ENCODE measurements at places on chromosomes 3 and 15.

DNA sequence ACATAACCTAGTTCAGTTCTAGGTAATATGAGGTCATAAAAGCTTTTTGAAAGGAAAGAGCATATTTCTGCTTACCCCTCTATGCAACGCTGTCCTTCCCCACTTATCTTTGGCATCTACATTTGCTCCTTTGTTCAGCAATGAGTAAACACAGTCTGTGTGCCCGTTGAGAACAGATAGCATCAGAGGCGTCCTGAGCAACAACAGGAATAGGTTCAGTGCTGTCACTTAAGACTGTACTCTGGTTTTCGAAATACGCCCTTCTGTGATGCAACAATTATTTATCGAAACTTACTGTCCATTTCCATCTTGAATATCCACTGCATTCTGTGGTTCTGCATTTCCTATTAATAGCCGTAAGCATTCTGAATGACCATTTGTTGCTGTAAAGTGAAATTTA is 84.4 kb downstream of the BTD start:
- DNase-seq: no peak

- no peak for DNase-seq
These were observed 251.5 kb downstream of the KCNH8 start for GRCh38 chr3:19399836-19400235.

DNA sequence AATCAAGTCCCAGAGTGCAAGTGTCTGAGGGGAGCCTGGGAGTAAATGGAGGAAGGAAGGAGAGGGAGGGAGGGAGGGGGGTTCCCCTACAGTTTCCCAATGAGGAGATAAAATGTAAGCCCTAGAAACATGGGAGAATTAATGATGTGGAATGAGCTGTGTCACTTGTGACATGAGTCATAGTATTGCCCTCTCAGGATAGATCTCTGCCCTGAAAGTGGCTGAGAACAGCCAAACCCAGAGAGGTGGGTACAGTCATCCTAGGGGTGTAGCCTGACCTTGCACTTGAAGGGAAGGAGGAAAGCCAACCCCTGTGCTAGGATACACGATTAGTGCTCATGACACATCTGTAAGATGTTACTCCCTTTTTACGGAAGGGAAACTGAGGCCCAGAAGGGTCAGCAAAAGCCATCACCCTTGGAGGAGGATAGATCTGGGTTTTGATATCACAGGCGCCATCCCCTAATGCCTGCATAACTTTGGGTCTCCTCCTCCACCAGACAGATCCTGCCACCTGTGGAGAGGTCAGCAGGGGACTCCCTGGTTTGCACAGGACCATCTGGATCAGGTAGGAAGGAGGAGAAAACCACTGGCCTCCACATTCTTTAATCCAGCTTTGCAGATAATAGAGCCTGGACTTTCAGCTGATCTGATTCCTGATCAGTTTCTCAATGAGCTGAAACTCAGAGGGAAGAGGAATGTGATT is 23.1 kb upstream of the USP3 start:
- no peak for DNase-seq

DNA sequence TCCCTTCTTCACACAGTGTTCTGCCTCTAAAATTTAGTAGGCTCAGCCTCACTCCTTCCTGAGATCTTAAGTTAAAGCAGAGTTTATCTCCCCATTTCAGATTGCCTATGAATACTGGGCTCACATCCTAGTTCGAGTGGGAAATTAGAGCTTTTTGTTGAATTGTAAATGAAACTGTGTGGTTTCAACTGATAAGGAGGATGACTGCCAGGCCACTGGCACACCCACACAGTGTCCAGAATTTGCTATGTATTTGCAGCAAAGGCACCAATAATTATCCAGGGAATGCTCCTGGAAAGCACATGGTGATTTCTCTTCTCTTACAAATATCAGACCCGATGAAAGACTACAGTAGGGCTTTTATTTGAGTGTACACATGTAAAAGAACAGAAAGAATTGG is 308.1 kb upstream of the COL8A1 start:
- DNase-seq: no peak

DNA sequence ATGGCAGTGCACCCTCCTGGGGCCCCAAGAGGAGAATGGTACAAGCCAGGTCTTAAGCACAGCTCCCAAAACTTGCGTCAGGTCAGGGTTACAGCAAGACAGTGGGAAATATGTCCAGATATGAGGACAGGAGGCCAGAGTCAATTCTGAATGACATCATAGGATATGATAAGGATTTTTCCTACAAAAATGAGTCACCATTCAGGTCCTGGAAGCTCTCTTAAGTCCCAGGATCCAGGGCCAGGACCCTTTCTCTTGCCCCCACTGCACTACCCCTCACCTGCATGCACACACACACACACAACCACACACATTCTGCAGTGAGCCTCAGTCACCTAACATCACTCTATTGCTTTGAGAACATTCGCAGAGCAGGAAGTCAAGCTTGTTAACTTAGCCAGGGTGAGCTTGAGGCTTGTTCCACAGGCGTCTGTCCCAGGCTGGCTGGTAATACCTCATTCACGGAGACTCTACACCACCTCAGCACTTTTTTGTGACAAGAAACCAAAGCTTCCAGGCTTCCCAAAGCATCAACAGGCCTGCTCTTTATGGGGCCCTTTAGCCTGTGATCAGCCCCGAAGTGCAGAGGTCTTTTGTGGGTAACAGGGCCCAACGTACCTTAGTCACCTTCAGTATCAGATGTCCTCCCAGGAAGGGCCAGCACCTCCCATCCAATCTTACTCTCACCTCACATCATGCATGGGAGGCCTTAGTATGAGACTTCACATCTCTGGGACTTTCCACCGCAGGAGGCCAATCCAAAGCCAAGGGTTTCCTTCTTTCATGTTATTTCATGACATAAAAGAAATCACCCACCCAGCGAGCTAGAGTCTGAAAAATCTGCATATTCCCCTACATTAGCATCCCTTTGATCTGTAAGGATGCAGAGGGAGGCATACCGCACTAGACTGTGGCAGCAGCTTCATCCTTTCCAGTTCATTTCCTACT is 74.0 kb upstream of the LIPC start:
- DNase-seq: no peak

DNA sequence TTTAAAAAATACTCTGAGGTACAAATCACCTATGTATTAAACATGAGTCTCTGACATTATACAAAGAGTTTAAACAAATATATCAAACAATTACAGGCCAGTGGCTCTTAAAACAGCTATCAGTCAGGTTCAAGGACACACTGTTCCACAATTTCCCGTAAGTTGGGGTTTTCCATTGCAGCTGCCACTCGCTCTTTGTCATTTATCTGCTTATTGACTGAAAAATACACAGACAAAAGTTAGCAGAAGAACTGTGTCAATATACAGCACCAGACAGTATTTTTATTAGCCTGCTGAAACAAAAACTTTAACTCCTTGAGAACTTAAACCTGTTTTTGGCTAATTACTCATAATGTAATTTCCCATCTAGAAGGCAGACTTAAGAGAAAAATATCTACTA is 20.8 kb downstream of the CIAO2A start:
- no peak for DNase-seq

DNA sequence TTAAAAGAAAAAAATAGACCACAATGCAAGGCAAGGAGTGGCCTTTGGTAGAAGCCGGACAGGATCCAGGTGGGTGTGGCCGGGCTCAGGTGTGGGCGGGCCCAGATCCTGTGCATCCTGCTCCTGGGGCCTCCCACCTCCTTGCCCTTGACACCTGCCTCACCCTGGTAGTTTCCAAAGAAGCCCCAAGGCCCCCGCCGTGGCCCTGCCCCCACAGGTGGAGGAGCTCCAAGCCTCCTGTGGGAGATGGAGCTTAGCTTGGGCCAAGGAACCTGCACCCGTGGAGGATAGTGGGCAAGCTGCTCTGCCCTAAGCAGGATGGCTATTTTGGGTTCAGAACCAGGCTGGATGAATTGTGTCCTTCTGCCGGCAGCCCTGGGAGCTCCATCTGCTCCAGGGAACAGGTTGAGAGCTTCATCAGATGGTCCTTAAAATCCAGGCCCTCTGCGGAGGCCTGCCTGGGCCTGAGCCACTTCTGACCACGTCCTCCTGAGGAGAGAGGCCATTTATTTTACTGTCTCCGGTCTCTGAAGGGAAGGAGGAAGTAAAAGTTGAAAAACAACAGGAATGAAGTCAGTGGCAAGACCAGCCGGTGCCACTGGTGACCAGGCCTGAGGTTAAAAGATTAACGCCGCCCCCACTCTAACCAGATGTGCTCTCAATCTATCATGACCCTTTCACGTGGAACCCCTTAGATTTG is 53.9 kb upstream of the KLF13 start:
- no peak for DNase-seq

GRCh38 chr15:57537488-57538264 is 54.0 kb upstream of the MYZAP start:
- no peak for DNase-seq

All from head of caudate nucleus (tissue), 42 donors.